Hematopoietic multipotent progenitor cell (in vitro differentiated cells): ENCODE measurements at places on chromosomes 13 and 19.
A peak's percentile ranks its signal among the peaks of the same experiment; 100 is the strongest.

- DNase-seq, result no peak
Measured at GRCh38 chr13:99465454-99465853, 35.8 kb upstream of the TM9SF2 start.

DNA sequence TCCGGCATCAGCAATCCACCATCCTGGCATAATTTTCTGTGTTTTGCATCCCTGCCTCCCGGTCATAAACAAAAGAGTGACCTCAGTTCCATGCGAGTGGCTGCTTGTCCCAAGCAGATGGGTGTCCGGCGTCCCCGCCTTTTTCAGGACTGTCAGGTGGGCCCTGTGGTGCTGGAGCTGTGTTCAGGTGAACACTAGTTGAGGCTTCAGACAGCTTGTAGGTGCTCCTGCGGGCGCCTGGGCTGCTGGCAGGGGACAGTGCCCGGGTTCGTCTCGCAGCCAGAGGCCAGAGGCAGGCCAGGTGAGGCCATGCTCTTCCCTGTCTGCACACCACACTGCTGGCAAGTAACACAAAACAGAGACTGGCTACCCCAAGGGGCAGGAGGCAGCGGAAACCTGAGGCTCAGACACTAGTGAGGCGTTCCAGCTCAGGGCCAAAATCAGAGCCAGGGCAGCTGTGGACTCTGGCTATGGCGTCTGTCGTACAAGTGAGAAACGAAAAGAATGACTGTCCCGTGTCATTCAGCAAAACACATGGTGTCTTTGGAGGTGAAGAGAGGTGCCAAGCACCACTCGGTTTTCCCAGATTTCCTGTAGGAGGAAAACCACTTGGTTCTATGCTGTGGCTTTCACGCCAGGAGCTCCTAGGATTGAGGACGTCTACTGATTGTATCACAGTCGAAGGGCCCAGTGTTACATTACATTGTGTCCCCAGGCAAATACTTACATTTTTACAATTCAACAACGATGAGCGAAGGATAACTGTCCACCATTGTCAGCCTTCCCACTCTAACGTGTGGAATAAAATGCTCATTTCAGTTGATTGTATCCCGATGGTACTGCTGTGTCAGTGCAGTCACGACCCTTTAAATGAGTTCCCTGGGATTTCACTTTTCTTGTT lies 104.0 kb downstream of the ATP11A start:
- no peak for DNase-seq

DNA sequence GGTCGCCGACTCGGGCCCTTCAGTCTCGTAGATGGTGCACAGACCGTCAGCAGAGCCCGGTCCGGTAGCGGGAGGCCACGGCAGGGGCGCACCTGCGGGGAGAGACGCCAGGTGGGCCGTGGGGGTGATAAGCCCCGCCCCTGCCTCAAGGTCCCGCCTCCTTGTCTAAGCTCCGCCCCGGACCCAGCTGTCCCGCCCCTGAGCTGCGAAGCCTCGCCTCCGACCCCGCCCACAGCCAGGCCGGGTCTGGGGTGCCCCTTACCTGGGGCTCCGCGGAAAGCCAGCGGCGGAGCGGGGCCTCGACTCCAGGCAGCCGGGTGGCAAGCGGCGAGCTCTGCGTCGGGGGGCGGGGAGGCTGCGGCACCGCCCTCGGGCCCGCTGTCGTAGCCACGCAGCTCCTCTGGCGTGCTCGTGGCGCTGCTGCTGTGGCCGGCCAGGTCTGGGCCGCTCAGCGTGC lies 4.7 kb downstream of the PRR36 start:
- DNase-seq, result peak; percentile 68

GRCh38 chr19:377801-378581 lies 31.0 kb downstream of the C2CD4C start:
- no peak for DNase-seq

DNA sequence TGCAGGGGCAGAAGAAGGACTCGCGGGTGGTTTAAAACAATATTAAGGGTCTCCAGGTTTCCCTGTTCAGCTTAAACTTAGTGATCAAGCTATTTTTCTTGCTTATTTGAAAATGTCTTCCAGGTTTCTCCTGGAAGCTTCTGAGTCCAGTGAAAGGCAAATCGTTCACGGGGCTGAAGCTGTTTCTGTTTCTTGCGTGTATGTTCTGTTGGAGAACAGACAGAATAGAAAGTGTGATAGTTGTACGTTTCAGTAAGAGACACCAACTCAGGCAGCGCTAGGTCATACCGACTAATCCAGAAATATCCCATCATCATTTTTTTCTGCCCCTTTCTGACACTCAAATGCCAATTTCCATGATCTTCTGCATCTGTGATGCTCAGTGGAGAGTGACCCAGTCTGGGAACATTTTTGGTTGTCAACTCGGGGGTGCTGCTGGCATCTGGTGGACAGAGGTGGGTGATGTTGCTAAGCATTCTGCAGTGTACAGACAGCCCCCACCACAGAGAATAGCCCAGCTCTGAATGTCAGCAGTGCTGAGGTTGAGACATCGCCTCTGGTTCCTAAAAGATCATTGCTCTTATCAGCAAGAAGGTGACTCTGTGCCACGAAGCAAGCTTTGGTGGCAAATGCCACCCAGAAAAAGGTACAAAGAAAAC lies 4.3 kb downstream of the KLF2 start:
- peak; percentile 70 for DNase-seq

GRCh38 chr19:51129716-51130115 lies 5.0 kb downstream of the SIGLEC9 start:
- DNase-seq, result no peak

DNA sequence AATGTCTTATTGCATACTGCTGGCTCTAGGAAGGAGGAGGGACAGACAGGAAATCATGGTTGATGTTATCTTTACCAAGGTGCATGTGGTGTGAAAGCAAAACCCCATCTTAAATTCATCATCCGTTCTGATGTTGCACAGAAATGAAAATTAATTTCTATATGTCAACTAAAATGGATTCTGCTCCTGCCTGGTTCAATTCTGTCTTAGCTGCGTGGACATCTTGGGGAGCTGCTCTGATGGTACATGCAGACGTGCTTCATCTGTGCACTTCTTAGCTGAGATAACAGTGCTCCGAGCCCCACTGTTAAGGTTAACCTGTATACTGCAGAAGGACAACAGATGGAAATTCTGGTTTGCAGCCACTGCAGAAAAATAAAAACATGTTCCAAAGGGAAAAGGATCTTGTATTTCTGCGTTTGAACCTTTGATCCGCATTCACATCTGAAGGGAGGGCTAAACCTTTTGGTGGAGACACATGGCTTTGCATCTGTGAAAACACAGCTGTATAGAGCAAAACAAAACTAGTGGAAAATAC lies 155.6 kb downstream of the TM9SF2 start:
- DNase-seq, result peak; percentile 23

GRCh38 chr13:98240135-98240534 lies 63.1 kb upstream of the RNF113B start:
- no peak for DNase-seq
